ENCODE measurements at places on chromosomes 5 and 9.

DNA sequence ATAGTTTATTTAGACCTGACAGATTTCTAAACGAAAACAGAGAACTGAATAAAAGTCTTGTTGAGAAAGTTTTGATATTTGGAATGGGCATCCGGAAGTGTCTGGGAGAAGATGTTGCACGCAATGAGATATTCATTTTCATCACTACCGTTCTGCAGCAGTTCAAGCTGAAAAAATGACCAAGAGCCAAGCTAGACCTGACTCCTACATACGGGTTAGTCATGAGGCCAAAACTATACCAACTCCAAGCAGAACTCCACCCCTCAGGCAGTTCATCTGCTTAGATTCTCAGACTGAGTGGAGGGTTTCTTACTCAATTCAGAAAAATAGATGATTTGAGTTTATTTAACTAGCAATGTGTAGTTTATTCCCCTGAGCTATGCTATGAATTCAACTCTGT lies 95.4 kb upstream of the ANXA1 start:
- no peaks in the 10 kb centered on the region for H3K4me1 ChIP-seq
- H3K27me3 ChIP-seq = no peaks in the 10 kb centered on the region
- no peaks in the 10 kb centered on the region for H3K36me3 ChIP-seq
- no peak overlapping the region for H3K27ac ChIP-seq
- H3K4me3 ChIP-seq = no peak overlapping the region
- DNase-seq = no peak

- H3K27ac ChIP-seq = no peak overlapping the region
- no peaks in the 10 kb centered on the region for H3K36me3 ChIP-seq
- H3K4me3 ChIP-seq = no peak overlapping the region
- H3K4me1 ChIP-seq = peaks cover 2% of the 10 kb centered on the region
These were observed 309.7 kb upstream of the MPDZ start for GRCh38 chr9:13589034-13589737.

GRCh38 chr5:103389846-103390245 lies 131.3 kb downstream of the MACIR start:
- H3K27ac ChIP-seq = no peak overlapping the region
- H3K27me3 ChIP-seq = no peaks in the 10 kb centered on the region

DNA sequence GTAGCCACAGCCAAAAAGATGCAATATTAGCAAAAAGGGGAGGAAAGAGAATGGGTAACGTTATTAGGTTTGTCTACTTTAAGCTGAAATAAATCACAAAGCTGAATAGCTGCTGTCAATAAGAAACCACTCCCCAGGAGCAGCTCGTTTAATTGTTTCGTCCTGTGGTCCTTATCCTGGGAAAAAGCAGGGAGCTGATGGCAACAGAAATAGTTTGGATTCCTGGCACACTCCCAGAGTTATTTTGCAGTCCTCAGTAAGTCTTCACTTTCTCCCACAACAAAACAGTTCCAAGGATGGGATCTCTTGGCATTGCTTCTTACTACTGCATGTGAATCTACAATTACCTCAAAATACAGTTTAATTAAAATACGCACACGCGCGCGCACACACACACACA lies 28.8 kb downstream of the FRMD3 start:
- H3K36me3 ChIP-seq = no peaks in the 10 kb centered on the region
- no peak overlapping the region for H3K4me3 ChIP-seq

DNA sequence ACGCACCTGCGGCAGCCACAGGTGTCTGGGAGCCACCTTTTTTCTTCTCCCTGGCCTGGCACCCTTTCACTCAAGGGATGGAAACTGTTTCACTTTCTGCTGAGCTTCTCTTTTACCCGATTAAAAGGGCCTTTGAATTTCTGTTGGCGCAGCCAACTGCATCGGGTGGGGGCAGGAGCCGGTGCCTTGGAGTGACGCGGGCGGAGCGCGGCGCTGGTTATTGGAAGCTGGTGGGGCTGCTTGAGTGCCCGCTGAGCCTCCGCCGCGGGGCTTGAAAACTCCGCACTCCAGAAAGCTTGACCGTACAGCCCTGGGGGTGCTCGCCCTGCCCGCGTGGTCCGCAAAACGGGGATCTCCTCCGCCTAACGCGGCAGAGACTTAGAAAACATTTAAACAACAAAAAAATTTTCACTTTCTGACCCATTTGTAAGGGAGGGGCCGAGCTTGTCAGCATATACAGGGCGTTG lies 52.0 kb upstream of the TJP2 start:
- peaks cover 7% of the 10 kb centered on the region for H3K4me1 ChIP-seq
- peak overlapping the region; percentile 96 for H3K27ac ChIP-seq
- H3K4me3 ChIP-seq = peak overlapping the region; percentile 89
- no peaks in the 10 kb centered on the region for H3K27me3 ChIP-seq
- DNase-seq = peak; percentile 68
- H3K36me3 ChIP-seq = no peaks in the 10 kb centered on the region

- H3K4me3 ChIP-seq = no peak overlapping the region
- no peak for DNase-seq
- H3K36me3 ChIP-seq = no peaks in the 10 kb centered on the region
These were observed 44.4 kb downstream of the PARP8 start for GRCh38 chr5:50710838-50711237.
